NCI-H1105 treated with DMSO at 0.1 percent for 48 hours (cell line): ENCODE measurements at places on chromosomes 6 and 20.

- no peak for DNase-seq
Observed at GRCh38 chr20:5931411-5931810, 18.9 kb downstream of the TRMT6 start.

DNA sequence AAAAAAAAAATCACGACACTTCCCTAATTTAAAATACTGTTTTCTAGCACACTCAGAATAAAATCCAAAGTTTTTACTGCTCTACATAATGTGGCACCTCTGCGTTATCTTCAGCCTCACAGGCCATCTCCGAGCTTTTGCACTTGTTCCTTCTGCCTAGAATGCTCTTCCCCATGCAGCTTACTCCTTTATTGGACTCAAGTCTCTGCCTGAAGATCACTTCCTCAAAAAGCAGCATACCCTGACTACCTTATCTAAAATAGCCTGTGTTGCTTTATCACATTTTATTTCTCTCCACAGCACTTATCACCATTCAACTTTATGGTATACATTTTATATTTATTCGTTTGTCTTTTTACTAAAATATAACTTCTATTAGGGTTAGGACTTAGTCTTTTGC is 2.3 kb downstream of the ZNF322 start:
- DNase-seq = no peak

DNA sequence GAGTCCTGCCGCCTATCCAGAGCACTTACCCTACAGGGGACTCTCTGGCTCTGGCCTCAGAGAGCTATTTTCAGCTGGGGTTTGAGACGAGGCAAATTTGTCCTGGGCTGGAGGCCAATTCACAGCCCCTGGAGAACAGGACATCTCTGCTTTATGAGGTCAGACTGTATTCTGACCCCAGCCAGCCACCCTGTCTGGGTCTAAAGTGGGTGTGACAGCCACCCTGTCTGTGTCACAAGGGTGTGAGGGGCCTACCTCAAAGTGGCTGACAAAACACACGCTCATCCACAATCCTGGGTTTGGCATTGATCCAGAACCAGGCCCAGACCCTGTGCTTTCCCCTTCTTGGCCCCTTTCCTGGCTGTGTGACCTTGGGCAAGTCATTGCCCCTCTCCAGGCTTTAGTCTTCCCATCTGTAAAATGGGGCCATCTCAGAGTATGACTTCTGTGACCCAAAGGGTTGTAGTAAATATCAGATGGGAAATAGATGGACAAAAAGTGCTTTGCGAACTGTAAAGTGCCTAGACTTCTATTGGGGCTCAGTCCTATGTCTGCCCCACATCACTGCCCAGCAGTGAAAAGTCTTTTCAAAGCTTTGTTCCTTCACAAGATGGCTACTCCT is 44.1 kb upstream of the TGM2 start:
- DNase-seq = no peak

DNA sequence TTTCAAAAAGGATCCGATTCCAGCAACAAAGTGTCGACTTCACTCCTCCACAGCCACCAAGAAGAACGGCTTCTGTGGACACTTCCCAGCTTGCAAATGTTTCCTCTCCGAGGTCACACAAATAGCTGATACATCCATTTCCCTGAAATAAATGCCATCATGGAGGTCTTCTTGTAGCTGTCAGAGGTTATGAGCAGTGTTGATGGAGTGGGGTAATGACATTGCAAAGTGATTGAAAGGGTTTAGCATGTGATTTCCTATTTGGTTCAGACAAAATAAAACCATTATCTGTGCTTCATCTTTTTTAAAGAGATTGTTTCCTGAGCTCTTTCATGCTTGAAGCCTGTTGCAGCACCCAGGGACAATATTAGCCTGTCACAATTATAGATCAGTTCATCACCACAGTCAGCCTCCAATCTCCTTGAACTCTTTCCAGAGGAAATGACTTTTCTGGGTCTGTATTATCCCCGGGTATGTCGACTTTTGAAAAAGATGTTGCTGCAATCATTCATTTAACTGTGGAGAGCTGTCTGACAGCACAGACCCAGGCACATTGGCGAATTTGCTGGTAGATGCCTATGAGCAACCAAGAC is 16.9 kb upstream of the KIF16B start:
- DNase-seq = no peak

GRCh38 chr6:14280766-14281293 is 163.3 kb downstream of the CD83 start:
- DNase-seq = no peak

- no peak for DNase-seq
Observed at GRCh38 chr6:122650403-122650802, 40.2 kb downstream of the PKIB start.

- DNase-seq = peak; percentile 90
Observed at GRCh38 chr6:20212392-20213111, at the start of gene MBOAT1. TSS of gene MBOAT1 (minus strand) at chr6:20212469. CDS start at chr6:20212234, 235 bp downstream.

- no peak for DNase-seq
Observed at GRCh38 chr6:7417684-7418083, 28.1 kb downstream of the RIOK1 start.

DNA sequence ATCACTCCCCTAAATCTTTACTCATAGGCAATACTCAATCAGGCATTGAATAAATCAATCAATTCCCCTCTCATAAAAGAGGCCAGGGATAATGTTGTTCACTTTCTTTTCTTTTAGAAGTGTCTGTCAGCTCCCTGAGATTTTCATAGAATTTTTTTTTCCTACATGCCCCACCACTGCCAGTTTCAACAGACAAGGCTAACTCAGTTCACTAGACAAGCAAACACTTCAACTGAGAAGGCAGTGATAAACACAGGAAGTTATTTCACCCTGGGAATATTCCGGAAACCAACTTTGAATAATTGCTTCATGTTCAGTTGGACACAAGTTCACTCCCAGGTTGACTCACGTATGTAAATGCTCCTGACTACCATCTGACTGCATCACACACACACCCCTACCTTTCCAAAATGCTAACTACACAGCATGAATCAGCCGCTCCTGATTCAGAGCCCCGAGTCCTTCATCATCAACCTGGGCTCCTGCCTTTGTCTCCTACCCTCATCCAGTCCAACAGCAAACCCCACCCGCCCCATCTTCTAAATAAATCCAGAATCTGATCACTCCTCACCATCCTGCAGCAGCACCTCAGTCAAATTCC is 143.9 kb downstream of the BCAS1 start:
- no peak for DNase-seq

DNA sequence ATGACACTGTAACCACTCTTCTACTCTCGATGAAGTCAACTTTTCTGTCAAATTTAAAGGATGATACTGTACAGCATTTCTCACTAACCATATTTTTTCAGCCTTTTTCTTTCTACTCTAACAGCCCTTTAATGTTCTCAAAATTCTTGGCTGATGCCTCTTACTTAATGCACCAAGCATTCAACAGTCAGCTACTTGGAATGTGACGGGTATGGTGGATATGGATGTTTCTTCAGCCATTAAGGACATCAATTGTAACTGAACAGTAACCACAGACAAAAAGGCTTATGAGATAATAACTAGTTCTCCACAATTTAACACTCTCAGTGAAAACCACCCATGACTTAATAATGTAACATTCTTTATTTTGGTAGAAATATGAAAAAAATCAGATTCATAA is 467.2 kb upstream of the ZNF337 start:
- no peak for DNase-seq

- no peak for DNase-seq
Observed at GRCh38 chr20:35144694-35145093, 2.4 kb downstream of the EDEM2 start.

GRCh38 chr6:158150701-158151100 is 17.4 kb downstream of the SERAC1 start:
- no peak for DNase-seq

- DNase-seq = no peak
Observed at GRCh38 chr20:41783423-41784208, 165.4 kb upstream of the CHD6 start.

DNA sequence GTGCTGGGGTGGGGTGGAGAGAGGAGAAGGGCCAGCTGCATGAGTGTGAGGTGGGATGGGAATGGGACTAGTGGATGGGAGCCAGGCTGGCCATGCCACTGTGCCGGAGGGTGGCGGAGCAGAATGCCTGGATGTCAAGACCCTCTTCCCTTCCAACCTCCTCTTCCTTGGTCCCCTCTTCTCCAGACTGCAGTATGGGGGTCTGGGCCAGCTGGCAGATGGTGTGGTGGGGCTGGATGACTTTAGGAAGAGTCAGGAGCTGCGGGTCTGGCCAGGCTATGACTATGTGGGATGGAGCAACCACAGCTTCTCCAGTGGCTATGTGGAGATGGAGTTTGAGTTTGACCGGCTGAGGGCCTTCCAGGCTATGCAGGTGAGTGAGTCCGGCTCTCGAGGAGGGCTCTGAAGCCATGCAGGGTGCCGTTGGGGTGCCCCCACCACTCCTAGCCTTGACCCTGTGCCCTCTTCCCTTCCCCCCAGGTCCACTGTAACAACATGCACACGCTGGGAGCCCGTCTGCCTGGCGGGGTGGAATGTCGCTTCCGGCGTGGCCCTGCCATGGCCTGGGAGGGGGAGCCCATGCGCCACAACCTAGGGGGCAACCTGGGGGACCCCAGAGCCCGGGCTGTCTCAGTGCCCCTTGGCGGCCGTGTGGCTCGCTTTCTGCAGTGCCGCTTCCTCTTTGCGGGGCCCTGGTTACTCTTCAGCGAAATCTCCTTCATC is 7.7 kb downstream of the DDR1 start:
- DNase-seq = no peak

DNA sequence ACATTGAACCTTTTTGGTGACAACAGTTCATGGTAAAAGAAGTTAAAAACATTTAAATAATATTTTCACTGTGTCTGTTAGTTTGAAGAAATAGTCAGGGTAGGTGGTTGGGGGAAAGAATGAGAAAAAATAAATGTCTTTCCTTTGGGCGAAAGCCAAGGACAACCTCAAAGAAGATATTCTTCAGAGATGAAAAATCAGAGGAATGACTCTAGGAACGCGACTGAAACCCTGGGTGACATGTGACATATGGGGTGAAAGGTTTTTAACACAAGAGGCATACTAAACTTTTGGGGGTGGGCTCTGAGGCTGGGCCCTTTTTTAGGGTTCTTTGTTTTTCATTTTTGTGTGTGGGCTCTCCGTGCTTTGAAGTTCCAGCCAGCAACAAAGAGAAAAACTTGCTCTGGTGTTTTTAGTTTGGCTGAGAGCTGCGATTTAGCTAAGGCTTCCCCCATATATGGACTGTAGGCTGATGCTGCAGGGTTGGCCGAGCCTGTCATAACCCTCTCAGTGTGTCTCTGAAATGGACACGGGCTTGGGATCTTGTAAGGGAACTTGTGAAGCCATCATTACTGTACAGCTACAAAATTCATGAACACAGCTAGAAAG is 610.1 kb upstream of the ARID1B start:
- DNase-seq = no peak

GRCh38 chr6:145453376-145453775 is 281.9 kb downstream of the EPM2A start:
- no peak for DNase-seq

GRCh38 chr20:17871181-17871580 is 97.4 kb downstream of the SNX5 start:
- no peak for DNase-seq

DNA sequence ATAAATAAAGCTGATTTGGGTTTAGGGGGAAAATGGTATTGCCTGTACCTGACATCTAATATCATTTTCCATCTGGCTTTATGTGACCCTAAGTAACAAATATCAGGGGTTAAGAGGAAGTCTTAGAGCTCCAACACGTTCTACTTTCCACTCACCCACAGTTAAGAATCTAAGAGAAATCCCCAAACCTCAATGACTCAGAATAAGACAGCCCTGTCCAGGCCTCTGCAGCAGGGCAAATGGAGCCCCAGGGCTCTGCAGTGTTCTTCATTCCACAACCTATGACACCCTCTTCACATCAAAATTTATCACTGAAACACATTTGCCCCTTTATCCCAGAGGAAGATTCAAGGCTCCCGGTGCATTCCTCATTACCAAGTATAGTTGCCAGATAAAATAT is 20.3 kb upstream of the TENT5A start:
- no peak for DNase-seq

DNA sequence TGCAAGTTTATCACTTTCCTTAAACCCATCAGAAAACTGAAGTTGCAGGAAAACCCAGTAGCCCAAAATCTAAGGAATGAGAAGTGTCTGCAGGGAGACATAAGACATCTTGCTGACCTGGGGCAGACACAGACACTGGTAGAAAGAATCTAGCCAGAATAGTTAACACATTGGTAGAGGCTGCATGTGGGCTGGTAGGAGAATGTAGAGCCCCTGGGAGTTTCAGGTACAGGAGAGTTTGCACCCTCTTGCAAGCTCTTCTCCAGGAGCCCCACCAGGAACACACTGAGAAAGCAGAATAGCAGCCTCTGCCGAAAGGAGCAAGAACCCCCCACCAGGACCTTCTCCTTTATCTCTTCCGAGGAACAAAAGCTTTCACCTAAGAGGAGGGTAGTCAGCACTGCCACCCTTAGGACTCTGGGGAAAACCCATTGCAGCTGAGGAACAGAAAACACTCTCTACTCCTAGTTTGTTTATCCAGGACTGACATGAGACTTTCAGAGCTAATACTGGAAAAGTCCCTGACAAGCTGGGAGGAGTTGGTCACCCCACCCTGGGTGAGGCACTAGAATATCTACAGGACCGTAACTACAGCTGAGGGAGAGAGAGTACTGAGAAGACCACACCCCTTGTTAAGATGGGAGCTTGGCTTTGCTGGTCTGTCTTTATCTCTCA is 10.5 kb upstream of the OGFRL1 start:
- no peak for DNase-seq

- DNase-seq = no peak
Observed at GRCh38 chr6:95856876-95857364, 158.9 kb upstream of the FUT9 start.

- peak; percentile 52 for DNase-seq
Observed at GRCh38 chr20:43194137-43194536, 4.4 kb upstream of the PTPRT start.

GRCh38 chr6:24780206-24780605 is 5.5 kb downstream of the GMNN start:
- no peak for DNase-seq

- DNase-seq = no peak
Observed at GRCh38 chr6:145626857-145627256, 108.5 kb downstream of the EPM2A start.

DNA sequence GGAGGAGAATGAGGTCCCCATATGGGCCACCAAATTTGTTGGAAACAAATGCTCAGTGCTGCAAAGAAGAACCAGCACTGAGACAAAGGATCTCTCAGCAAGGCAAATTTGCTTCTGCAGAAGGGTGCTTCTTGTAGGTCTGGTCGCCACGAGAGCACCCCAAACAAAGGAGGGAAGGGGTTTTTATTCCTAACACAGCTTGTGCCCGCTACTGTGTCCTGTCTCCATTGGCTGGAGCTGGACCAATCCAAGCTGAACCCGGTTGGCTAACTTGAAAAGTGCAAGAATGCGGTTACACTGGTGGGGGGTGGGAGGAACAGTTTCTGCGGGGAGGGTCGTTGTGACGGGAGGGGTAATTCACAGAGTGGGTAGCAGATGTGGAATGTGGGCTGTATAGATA is 54.1 kb upstream of the TULP1 start:
- no peak for DNase-seq

DNA sequence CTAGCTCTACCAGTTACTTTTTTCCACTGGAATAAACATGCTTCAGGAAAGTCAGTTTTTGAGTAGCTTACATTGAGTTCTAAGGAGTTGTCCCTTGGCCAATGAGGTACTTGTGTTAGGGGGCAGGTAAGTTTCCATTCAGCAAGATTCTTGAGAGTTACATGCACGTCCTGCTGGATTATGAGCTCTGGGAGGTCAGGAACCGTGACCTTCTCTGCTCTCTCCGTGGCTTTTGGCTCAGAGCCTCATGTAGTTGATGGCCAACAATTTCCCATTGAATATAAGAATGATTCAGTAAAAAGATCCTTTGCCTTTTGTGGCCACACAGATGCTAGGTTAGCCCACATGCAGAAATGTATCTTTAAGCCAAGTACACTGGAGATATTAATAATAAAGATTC is 181.8 kb upstream of the RALGAPA2 start:
- no peak for DNase-seq

GRCh38 chr6:27478141-27478705 is 5.3 kb upstream of the ZNF184 start:
- DNase-seq = no peak
